ENCODE measurements at places on chromosomes 12 and 14. TPM values are rescaled to one million over a fixed set of nuclear protein-coding genes. Genes with fewer than 3 reads are reported as not detected.

The LMNTD1 gene
- not detected for total RNA-seq

The GPR162 gene
- not detected for total RNA-seq

DNA sequence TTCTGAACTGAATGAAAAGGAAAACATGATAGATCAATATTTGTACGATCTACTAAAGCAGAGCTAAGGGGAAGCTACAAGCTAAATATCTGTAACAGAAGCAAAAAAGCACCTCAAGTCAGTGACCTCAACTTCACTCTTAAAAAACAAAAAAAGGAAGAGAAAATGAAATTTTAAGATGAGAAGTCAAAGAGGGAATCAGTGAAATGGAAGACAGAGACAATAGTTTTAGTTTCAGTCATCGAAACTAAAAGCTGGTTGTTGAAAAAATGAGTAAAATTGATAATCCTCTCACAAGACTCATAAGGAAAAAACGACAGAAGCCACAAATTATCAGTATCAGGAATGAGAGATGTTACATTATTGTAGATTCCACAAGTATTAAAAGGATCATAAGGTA, 11.9 kb upstream of the SLC2A13 start:
- no peak for DNase-seq

GRCh38 chr14:76784266-76784874, 23.1 kb downstream of the VASH1 start:
- DNase-seq = no peak
